Ascending aorta (tissue), 2 donors: ENCODE measurements at places on chromosomes 3 and 15. TPM values are rescaled to one million over a fixed set of nuclear protein-coding genes. Genes with fewer than 3 reads are reported as not detected.

P2RY12 gene
- not detected for total RNA-seq

DNA sequence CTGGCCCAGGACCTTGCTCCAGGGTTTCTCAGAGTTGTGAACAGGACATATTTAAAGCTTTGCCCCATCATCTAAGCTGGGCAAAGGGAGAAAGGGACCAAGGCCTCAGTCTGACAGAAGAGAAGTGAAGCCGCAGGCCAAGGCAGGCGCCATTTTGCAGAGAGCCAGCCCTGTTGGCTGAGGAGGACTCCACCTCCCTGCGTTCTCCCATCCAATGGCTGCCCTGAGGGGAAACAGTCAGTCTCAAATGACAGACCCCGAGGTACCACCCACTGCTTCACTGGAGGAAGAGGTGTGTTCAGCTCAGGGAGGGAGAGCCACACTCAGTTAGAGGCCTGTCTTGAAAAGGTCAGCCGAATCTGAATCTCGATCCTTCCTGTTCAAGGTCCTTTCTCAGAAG is 86.1 kb downstream of the ADAMTS17 start:
- DNase-seq, result peak; percentile 19

GRCh38 chr15:92021792-92022191 is 168.3 kb downstream of the SLCO3A1 start:
- no peak for DNase-seq

EBLN2 gene
- total RNA-seq, result 0.53 TPM

CLRN1 gene
- not detected for total RNA-seq

DNA sequence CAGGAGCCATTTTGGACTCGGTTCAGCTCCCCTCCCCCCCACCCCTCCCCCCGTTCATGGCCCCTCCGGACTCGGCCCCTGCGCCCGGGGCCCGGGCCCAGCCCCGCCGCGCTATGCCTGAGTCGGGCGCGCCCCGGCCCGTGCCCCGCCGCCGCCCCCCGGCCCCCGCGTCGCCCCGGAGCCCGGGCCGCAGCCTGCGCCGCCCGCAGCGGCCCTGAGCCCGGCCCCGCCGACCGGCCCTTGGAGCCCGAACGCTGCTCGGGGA is 155 bp downstream of the ACVR2B start:
- no peak for DNase-seq

GRCh38 chr3:45992821-45993221 is 2.8 kb downstream of the FYCO1 start:
- no peak for DNase-seq

AMT gene
- not detected for total RNA-seq

CHDH gene
- total RNA-seq, result 0.53 TPM

GRCh38 chr15:88077296-88078020 is 179.1 kb downstream of the NTRK3 start:
- DNase-seq, result no peak

- DNase-seq, result no peak
Observed at GRCh38 chr15:39336926-39337325, 244.0 kb upstream of the THBS1 start.

GOLGA6D gene
- not detected for total RNA-seq

- DNase-seq, result no peak
Observed at GRCh38 chr3:107810171-107811071, 280.4 kb downstream of the CD47 start.

GRCh38 chr3:178382449-178383061 is 153.7 kb upstream of the KCNMB2 start:
- no peak for DNase-seq

DNA sequence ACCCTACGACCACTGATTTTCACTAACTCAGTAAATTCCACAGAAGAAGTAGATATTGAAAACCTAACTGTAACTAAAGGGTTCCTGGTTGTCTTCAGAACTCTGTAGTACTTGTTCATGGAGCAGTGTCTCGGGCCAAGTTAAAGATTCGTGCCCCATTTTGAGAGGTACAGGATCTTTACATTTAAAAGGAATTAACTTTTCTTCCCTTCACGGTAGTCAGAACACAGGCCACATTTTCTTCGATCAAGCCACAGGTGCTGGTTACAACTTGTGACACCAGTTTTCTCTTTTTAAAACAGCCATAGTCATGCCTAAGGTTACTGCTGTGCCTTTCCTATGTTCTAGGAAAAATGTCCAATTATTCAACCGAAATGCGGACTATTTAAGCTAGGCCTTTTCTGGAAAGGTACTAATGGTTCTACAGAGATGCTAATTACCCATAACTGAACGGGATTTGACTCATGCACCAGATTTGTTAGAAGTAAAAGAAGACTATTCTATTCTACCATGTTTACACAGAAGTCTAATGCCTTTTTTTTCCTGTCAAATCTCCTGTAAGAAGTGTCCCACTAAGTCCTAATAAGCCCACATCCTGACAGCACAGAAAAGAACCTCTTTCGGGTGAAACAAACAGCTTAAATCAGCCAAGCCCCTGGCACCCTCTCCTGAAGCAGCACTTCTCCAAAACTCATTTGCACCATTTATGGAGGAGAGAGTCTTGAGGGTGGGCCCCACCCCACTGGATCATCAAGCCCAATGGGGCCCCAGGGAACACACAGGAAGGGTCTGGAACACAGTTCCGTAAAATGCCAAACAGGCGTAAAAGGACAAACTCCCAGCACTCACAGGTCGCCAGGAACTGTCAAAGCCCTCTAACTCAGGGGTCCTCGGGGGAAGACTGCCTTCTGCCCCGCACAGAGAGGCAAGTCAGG is 1.9 kb downstream of the LRIG1 start:
- DNase-seq, result no peak

ACAP2 gene
- 20.4 TPM for total RNA-seq

OGG1 gene
- 36.0 TPM for total RNA-seq

- no peak for DNase-seq
Observed at GRCh38 chr15:51443282-51443914, 101.9 kb downstream of the GLDN start.

DNA sequence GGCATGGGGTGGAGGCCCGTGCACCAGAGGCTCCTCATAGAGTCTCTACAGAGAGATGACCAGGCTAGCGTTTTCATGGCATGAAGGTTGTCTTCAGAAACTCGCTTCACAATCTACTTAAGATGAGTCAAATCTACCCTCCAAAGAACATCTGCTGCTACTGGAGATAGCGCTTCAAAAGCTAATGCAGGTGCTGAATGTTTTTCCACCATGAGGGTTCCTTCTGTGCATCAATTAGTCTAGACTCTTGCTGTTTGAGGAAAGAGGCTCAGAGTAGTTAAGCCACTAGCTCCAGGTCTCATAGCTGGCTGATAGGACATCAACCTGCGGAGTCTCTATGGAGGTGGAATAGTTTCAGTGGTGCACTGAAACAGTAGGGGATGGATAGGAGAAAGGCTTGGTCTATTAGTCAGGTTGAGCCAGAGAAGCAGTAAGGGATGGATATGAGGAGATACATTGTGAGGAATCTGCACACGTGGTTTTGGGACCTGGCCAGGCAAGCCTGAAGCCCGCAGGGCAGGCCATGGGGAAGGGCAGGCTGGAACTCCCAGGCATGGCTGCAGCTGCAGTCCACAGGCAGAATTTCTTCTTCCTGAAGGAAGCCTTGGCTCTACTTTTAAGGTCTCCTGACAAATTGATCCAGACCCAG is 117.5 kb downstream of the APBA2 start:
- no peak for DNase-seq

SLC12A8 gene
- not detected for total RNA-seq

DNA sequence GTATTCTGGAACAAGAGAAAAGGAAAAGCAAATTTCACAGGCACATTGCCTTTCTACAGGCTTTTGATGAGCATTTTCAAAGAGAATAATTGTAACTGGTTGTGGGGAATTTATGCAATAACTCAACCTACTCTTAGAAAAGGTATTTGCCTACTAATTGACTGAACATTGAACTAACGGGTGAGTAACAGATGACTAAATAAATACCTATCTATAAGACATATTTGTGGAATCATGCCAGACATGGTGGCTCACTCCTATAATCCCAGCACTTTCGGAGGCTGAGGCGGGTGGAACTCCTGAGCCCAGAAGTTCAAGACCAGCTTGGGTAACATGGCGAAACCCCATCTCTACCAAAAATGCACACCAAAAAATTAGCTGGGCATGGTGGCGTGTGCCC is 367.7 kb downstream of the CGGBP1 start:
- DNase-seq, result no peak

NDN gene
- 132 TPM for total RNA-seq

DNA sequence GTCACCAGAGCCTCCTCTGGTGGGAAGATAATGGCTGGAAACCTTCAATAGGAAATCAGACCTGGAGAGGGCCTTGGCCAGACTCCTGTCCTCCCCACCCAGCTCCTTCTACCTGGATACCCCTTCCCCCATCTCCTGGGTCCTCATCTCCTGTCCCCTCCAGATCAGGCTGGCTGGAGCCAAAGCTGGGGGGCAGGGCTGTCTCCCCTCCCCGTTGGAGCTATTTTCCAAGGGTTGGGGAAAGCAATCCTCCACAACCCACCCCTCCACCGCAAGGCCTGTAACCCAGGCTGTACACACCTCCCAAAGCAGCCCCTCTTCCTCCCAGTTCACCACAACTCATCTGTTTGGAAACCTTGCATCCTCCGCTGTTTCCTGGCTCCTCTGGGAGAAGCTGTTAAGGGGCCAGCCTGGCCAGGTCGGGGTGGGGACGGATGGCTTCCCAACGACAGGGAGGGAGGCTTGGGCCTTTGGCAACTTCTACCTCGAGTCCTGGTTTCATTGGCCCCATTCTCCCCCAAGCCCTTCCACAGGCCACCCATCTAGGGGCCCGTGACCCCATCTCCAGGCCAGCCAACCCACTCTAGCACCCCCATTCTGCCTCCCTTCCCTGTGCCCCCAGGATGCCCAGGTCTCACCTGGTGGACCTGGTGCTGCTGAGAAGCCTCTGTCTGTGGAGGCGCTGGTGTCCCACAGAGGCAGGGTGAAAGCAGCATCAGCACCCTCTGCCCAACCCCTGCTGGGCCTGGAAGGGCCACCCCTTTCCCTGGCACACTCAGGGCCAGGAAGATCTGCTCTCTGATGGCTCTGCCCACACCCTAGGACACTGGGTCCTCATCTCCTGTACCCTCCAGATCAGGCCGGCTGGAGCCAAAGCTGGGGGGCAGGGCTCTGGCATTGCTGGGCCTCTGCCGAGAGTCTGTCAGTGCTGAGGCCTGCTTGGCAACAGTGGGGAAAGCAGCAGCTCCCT is 22.1 kb upstream of the GOLGA6C start:
- DNase-seq, result no peak

CSPG5 gene
- 1.7 TPM for total RNA-seq

- peak; percentile 42 for DNase-seq
Observed at GRCh38 chr3:126450219-126450618, 25.5 kb downstream of the ZXDC start.

- no peak for DNase-seq
Observed at GRCh38 chr3:117308353-117308752, 598.8 kb downstream of the TUSC7 start.

AADACL2 gene
- total RNA-seq, result not detected

DNA sequence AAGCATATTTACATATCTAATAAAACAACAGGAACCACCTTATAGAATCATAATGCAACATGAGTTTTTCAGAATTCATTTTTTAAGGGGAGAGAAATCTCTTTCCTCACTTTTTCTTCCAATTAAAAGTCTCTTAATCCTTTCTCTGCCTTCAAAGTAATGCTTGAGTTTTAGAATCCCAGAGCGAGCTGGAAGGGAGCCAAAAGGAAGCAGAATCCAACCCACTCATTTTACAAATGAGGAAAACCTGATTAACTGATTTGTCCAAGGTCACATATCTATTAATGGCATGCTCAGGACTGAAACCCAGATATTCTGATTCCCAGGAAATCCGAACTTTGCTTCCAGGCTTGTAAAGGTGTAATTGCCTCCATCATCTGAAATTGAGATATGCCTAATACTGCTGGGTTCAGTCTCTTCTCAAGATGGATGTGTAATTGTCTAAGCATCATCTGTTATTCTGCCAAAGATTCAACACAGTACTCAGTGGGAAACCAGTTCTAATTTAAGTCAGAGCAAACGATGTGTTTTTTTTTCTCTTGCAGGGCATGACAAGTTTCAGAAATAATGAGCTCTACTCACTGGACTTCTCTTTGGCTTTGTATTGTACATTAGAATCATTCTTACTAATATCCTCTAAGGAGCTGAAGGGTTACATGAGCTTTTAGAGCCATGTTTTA is 481.4 kb upstream of the CFAP20DC start:
- no peak for DNase-seq

HRG gene
- 6.9 TPM for total RNA-seq

RTP1 gene
- not detected for total RNA-seq

DNA sequence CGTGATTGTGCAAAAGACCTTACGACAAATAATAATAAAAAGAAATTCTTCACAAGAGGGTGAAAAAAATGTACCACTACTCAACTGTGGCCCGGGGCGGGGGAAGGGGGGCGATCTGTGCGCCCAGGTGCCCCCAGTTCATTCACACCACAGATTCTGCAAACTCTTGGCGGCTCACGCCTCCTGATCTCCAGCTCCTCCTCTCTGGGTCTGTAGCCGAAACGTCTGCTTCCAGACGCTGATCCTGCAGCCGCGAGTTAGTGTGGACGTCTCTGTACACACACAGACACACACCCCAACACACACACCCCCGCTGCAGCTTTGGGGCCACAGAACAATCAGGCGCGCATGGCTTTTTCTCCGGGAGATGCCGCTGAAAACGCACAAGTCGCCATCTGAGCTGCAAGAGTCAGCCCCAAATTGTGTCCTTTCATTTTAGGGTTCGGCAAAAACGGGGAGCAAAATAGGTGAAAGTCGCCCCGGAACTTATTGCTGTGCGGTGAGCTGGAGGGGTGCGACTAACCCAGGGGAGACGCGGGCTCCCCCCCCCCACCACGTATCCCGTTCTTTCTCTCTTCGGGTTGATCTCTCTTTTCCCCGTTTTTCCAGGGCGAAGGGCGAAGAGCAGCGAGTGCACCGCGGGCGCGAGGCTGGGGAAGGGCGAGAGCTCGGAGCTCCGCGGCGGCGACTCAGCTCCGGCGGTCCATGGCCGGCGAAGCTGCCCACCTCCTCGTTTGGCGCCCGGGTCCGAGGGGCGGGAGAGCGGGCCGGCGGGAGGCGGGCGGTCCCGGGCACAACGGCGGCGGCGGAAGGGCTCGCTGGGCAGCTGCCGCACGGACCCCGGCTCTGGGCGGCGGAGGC is 505 bp upstream of the WNT5A start:
- no peak for DNase-seq

TAMM41 gene
- 3.1 TPM for total RNA-seq

GRCh38 chr3:178900029-178900646 is 171.5 kb downstream of the ZMAT3 start:
- DNase-seq, result no peak

GRCh38 chr3:86175593-86176444 is 815.1 kb downstream of the VGLL3 start:
- no peak for DNase-seq

EPHB3 gene
- total RNA-seq, result 1.2 TPM

- DNase-seq, result no peak
Observed at GRCh38 chr3:25888892-25889524, 99.1 kb downstream of the OXSM start.

- DNase-seq, result no peak
Observed at GRCh38 chr3:130850843-130851242, 43.0 kb upstream of the ATP2C1 start.
